ENCODE measurements at places on chromosomes 5 and 9.

DNA sequence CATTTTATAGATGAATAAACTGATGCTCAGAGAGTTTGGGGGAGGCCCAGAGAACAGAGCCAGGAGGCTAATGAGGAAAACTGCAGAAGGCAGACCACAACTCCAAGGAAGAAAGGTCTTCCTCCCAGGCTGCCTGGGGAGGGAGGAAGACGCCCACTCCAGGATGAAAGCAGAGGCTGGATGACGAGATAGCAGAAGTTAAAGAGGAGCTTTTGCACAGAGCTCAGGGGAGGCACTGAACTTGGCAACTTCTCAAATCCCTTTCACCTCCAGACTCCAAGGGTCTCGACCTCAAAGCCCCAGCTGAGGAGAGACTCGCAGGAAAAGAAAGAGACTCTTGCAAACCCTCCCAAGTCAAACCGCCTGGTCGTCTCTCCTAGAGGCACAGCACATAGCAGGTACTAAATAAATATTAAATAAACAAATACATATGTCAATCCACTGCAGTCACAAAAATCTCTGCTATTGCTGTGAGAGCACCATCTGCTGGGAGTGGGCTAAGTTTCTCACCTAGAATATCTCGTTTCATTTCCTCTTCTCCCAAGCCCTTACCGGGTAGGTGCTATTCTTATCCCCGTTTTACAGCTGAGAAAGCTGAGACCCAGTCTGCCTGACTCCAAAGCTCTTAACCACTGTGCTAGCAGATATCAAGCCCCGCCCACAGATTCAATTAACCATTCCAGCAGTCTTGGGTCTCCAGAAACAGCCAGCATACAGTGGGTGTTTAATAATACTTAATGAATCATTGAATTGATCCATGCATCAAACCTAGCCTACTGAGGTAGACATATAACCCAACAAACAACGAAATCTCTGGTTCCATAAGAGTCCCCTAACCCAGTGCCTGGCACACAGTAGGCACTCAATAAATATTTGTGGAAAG, 97.8 kb upstream of the HAND1 start:
- DNase-seq, result no peak

- no peak for DNase-seq
These were observed 1.8 kb downstream of the TRIM32 start for GRCh38 chr9:116688806-116689485.

DNA sequence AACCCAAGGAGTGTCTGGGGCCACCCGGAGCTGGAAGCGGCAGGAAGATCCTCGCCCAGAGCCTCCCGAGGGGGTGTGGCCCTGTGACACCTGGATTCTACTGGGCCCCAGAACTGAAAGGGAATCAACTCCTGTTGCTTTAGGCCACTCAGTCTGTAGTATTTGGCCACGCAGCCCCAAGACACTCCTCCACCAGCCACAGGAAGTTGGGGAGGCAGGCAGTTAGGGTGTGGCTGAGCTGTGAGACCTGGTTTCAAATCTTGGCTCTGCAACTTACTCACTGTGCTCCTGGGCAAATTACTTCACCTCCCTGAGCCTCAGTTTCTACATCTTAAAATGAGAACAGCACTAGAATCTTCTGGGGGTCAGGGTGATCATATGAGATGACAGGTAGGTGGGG, 119.8 kb upstream of the PPP1R26 start:
- no peak for DNase-seq

DNA sequence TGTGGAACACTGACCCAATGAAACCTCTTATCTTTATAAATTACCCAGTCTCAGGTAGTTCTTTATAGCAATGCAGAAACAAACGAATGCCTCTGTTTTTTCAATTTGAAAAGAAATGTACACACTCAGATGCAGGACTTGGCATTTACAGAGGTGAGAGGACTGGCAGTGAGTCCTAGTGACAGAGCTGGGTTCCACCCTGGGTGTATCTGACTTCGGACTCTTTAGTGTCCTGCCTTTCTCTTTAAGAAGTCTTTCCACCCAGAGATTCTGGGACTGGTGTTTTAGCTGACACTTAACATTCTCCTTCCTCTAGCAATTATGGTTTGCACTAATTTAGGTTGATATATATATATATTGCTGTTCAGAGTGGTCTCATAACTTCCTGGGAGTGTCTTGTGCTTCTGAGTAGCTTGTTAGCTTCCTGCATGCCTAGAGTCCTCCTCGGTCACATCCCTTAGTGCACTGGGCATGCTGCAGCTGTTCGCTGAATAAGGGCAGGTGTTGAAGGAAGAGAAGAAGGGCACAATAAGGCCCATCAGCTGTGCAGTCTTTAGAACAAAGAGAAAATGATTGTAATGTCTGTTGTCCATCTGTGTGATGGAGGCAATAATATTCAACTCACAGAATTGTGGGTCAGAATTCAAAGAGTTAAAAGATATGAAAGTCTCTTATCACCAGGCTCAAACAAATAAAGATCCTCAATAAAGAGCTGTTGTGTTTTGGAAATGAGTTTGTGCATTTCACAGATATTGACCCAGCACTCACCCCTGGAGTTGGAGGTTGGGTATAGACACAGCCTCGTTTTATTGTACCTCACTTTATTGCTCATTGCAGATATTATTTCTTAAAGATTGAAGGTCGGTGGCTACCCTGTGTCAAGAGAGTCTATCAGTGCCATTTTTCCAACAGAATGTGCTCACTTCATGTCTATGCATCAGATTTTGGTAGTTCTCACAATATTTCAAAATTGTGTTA, 187.1 kb downstream of the TRIM32 start:
- no peak for DNase-seq

GRCh38 chr5:103990064-103990463, 427.5 kb upstream of the NUDT12 start:
- DNase-seq, result no peak

DNA sequence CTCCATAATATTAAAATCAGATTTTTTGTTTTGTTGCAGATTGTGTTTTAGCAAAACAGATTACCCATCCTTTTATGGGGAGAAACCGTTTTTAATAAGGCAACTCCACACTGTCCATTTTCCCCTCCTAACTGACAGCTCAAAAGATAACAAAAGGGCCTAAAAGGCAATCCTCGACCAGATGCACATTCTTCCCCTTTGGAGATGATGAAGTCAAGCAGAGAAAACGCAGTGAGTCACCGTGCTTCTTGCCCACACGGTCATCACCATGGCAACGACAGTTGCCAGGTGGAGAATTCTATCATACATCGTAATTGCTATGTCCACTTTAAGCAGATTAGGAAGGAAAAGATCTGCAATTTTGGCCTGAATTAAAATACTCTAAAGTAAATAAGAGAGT, 96.4 kb downstream of the DIRAS2 start:
- DNase-seq, result peak; percentile 93

- DNase-seq, result no peak
These were observed 73.2 kb upstream of the RARS1 start for GRCh38 chr5:168413062-168413461.

GRCh38 chr9:112334432-112334841, 1.0 kb upstream of the PTBP3 start:
- DNase-seq, result peak; percentile 62

DNA sequence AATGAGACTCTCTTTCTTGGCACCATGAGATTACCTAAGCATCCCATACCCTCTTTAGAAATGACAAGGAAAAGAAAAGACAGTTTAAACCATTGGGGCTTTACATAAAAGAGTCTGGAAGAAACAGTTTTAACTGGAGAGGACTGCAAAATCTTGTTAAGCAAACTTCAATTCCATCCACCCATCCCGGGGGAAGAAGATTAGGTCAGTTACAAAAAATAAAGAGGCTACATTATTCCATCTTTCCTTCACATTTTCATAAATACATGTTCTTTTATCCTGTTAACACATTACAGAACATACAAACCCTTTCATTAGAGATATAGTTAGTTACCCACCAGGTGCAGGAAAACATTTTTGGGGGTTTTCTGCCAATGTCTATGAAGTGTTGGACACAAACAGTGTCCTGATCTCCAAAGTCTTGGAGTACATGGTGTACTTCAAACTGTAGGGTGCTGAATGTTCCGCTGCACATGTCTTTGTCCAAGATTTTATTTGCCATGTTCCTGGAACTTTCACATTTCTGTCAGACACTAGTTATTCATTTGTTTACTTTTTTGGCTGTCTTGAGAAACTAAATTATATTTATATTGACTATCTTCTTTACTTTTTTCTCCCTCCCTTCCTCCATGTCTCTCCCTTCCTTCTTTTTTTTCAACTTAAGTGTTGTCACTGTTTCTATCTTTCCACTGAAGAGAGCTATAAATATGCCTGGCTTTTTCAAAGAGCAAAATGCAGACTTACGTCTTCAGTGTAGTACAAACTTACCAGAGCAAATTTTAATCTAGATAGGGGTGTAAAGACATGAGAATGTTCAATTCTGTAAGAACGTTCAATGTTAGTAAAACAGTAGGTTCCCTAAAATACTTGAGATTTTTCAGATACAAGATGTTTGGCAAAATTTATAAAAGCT, 410.9 kb upstream of the PRR16 start:
- no peak for DNase-seq

- DNase-seq, result peak; percentile 85
These were observed 44.4 kb downstream of the TNFAIP8 start for GRCh38 chr5:119400245-119400644.

GRCh38 chr5:137342764-137343163, 156.4 kb downstream of the SPOCK1 start:
- peak; percentile 44 for DNase-seq

DNA sequence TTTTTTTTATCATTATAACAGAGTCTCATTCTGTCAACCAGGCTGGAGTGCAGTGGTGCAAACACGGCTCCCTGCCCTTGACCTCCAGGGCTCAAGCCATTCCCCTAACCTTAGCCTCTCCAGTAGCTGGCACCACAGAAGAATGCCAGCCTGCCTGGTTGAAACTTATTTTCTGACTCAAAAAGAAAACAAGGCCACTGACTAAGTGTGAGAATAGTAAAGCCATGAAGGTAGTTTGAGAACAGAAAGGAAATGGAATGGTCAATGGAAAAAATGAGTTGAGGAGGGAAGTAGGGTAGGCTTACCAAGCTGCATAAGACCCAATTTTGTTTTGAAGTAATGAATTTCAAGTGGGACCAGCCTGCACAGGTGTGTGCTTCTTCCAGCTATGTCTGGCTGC, 82.8 kb upstream of the RORB start:
- DNase-seq, result no peak

DNA sequence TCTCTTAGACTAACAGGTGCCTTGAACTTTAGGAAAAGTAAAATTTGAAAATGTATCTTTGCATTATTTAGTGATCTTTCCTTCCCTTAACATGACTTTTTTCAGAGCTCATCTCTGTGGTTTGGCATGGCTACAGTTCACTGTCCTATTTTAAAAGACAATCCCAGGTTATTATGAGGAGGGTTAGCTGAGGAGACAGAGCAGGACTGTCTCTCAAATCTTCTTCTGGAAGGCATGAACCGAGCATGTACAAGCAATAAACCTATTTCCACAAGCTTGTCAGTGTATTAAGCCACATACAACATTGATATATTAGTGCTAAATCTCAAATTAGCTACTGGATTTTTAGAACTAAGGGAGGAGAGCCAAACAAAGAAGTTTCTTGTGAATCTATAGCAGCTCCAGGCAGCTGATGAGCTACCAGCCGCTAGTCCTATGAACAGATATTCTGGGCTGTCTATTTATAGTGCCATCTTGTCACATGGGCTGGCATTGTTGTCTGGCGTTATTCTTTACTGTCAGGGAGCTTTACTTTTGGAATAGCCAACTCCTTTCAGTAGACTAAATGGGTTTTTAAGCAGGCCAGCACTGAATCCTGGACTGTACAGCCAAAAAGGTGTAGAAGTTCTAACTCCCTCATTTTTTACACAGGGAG, 171.2 kb upstream of the ACTBL2 start:
- no peak for DNase-seq

GRCh38 chr9:130414910-130415746, 29.6 kb upstream of the ASS1 start:
- DNase-seq, result no peak

DNA sequence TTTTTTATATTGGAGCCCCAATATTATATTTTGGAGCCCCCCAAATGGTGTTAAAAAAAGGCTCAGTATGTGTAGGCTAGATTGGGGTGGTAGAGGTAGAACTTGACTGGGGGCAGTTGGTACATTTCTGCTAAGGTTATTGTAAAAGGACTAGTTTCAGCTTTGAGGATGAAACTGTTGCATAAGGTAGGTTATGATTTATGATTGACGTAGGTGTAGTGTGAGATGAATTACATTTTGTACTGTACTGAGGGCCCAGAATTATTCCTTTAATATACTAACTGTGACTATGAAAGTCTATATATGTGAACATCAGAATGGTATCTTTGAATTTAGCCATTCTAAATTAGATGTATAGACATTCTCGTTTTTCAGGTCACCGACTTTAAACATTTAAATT, 3.6 kb downstream of the RIC1 start:
- no peak for DNase-seq

DNA sequence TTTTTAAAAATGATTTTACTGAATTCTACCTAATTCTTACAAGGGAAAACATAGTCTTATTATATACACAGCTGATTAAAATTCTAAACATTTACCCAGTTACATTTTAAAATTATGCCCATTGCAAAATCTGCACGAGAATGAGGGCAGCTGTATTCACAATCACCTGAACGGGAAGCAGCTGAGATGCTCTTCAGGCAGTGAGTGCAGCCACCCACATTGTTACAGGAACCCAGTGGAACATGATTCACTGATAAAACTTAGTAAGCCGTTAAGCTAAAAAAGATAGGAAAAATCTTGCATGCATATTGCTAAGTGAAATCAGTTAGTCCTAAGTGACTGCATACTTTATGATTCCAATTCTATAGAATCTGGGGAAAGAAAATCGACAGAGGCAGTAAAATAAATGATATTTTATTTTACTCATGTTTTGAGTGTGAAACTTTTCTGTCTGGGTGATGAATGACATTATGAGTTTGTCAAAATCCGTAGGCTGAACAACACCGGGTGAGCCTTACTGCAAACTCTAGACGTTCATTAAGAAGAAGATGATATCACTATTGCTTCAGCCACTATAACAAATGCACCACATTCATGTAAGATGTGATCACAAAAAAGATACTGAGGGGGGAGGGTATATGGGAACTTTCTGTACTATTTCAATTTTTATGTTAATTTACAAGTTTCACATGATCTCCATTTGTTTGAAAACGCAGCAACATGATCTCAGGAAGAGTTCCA, 39.1 kb upstream of the FLT4 start:
- DNase-seq, result no peak

DNA sequence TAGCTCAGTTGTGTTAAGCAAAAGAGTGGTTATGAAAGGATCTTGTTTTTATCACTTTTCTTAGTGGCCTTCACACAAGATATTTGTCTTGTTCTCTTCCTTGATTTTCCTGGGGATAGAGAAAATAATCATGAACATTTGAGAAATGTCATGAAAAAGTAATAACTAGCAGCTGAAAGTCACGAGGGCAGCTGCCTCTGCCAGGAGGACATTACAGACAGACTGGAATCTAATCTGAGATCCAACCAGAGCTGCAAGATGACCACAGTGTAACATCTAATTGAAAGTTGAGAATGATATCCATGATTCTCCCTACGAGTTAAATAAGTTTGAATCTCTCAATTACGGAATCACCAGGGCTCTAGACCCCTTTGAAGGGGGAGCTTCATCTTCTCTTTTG, 274.9 kb downstream of the ARHGAP26 start:
- no peak for DNase-seq

- DNase-seq, result no peak
These were observed at the start of gene ARSB for GRCh38 chr5:78985116-78985724. Gene ARSB, minus strand, starts transcription at chr5:78985310. Its CDS starts 62 bp downstream, at chr5:78985248.

- DNase-seq, result peak; percentile 56
These were observed 511.9 kb downstream of the CCDC171 start for GRCh38 chr9:16064771-16065170.
